ENCODE measurements at places on chromosomes 1 and 21.

DNA sequence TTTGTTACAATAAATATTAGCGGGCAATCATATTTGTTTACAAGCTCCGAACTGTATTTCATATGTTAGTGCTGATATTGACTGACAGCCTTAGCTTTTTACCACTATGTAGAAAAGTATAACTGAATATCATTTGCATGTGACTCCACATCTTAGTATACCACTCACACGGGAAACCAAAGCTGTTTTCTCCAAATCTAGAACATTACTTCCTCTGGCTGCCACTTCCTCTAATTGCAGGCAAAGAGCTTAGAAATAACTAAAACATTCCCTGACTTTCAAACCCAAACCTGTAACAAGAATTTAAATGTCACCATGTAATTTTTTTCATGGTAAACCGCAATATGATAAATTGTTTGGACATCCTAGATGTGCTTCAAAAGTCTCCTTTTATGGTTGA, 174.7 kb downstream of the LBR start:
- no peak for DNase-seq

GRCh38 chr1:43370564-43370963, 2.8 kb upstream of the ELOVL1 start:
- DNase-seq, result no peak

DNA sequence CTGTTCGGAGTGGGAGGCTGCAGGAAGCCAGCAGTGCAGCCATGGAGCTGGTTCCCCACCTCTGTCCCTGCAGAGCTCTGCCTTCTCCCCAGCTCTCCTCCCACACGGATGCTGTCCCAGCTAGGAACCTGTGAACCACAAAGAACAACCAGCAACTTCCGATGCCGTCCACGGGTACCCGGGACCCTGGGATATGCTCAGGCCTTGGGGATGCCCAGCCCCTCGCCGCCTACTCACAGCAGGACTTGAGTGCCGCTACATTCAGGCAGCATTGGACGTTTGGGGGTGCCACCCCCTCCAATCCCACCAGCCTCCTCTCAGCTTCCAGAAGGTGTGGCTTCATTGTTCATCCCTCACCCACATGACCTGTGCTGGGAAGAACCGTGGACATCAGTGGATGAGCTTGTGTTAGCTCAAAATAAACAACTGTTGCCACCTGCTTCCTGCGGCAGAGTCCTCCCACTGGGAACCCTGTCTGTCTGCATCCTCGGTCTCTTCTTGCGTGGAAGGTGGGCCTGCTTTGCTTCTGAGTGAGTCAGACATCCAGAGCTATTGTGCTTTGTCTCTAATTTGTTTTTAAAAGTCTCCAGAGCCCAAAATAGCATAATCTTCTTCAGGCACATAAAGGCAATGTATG, 20.1 kb upstream of the AJAP1 start:
- DNase-seq, result no peak

- no peak for DNase-seq
Measured at GRCh38 chr1:243943671-243944428, 93.8 kb upstream of the AKT3 start.

GRCh38 chr1:169513208-169513607, 27.5 kb upstream of the SLC19A2 start:
- DNase-seq, result no peak

DNA sequence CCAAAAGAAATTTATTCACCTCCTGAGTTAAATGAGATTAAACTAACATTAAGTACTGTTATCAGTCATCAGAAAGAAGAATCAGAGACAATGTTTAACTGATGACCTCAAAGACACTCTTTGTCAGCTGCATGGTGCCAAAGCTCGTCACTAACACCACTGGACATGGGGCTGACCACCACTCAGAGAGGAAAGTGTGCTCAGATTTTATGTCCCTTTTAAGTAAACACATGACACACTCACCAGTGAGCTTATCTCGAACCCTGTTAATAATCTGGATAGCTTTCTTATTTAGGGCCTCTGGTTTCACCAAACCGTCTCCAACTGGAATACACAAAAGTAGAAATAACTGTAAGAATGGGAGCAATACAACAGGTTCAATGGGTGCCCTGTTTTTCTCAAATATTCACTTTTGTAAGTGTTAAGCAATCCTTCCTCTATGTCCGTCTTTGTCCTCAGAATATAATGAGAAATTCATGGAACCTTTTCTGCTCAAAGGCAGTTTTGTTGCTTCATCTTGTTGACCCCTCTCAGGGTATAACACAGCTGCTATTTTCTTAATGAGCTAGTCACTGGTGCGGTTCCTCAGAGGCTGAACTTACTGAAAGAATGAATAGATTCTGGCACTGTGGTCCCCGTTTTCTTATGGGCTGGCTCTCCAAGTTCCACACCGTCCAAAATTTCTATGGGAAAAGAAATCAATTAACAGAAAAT, 9.5 kb upstream of the EXOSC10 start:
- DNase-seq, result no peak

DNA sequence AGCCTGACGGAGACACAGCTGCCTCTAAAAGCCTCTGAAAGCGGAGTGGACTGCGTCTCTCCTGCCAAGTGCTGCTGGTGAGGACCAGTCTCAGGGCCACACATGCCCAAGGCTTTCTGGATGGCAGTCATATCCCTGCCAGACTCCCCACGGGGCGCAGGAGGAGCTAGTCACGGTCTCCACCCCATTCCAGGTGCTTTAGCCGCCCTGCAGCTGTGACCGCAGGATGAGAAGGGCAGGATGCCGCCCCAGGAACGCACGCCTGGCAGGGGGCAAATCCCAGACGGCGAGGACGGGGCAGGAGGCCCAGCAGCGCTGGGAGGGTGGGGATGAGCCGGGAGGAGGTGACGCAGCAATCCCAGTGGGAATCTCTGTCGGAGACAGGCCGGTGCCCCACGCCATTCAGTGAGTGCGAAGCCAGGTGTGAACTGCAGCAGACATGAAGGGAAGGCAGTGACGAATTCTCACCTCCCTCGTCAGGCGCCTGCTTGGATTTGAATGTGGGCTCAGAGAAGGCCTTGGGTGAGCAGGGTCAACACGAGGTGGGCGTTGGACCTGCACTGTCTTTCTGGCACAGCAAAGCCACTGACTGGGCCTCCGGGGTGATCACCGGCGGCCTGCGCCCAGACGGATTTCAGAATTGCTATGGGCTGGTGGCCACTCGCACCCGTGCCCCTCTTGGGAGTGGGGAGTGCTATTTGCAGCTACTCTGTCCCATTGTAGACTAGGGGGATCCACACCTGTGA, 38.5 kb upstream of the SLC19A1 start:
- no peak for DNase-seq

Data from CD4-positive, alpha-beta T cell treated with Interferon gamma for 1 hour (primary cell).